Caco-2 (cell line): ENCODE measurements at places on chromosomes 11 and 22.

GRCh38 chr22:38221908-38222796, 20.4 kb downstream of the MAFF start:
- no peak for DNase-seq

- DNase-seq, result no peak
These were observed 160.6 kb downstream of the PGR start for GRCh38 chr11:100969008-100969407.

- no peak for DNase-seq
These were observed 9.0 kb downstream of the PAMR1 start for GRCh38 chr11:35516403-35516802.

DNA sequence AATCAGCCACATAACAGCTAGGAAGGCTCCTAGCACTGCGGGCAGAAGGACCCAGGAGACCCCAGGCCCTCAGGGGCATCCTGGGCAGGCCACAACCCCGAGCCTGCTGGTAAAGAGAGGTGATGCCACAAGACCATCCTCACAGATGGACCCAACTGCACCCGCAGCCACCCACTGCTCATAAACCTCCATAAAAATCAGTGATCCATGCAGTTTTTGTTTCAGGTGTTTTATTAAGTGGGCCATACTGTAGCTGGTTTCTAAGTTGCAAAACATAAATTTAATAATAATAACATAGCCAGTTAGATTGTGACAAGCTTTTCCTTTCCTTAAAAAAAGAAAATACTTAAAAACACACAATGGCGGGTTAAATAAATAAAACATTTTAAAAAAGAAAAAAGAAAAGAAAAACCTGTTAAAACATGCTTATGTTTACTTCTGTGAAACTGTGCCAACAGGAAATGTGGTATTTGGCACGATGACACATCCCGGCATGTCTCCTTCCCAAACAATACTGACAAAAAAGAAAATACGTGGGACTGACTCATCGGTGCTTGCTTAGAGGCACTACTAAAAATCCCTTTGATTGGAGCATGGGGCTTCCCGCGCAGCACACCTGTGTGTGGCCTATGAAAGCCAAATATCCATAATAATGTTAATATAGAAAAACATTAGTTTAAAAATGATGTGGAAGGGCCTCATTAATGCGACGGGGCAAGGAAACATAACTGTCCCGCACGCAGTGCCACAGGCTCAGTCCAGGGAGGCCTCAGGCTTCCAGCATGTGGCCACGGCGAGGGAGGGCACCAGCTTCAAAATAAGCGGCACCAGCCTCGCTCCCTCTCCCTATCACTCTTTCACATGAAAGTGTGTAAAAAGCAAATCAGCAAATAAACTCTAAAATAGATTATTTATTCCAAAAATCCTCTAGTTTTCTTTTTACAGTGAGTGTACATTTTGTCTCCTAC, 47.5 kb upstream of the SCUBE2 start:
- no peak for DNase-seq

GRCh38 chr11:126578021-126578420, 222.5 kb downstream of the ST3GAL4 start:
- DNase-seq, result no peak

DNA sequence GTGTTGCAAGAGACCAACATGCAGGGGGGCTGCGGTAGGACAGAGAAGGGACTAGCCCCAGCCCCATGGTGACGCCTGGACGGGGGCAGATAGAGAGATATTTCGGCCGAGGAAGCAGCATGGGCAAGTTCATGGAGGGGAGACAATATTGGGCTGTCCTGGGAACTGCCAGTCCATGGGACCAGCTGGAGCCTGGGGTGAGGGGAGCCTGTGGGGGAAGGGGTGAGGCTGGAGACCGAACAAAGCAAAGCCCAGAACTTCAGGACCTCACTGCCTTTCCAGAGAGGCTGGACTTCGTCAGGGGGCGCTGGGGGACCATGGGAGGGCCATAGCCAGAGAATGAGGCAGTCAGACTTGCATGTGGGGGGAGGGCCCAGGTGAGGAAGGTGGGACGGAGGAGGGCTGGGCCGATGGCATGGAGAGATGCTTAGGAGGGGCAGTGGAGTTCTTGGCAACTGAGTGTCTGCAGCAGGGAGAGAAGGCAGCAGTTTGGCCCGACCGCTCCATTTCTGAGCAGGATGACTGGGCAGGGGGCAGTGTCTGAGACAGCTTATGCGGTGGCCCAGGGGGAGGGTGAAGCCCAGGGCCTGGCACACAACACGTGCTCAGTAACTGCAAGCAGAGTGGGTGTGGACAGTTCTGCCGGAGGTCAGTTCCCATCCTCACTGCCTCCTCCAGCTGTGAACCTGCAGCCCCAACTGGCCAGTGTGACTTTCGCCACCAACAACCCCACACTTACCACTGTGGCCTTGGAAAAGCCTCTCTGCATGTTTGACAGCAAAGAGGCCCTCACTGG, 712 bp downstream of the UPK3A start:
- DNase-seq, result peak; percentile 55

GRCh38 chr11:83918476-83918875, 632.3 kb upstream of the CCDC90B start:
- no peak for DNase-seq

- DNase-seq, result no peak
These were observed 63.8 kb upstream of the CLMP start for GRCh38 chr11:123258877-123259276.

DNA sequence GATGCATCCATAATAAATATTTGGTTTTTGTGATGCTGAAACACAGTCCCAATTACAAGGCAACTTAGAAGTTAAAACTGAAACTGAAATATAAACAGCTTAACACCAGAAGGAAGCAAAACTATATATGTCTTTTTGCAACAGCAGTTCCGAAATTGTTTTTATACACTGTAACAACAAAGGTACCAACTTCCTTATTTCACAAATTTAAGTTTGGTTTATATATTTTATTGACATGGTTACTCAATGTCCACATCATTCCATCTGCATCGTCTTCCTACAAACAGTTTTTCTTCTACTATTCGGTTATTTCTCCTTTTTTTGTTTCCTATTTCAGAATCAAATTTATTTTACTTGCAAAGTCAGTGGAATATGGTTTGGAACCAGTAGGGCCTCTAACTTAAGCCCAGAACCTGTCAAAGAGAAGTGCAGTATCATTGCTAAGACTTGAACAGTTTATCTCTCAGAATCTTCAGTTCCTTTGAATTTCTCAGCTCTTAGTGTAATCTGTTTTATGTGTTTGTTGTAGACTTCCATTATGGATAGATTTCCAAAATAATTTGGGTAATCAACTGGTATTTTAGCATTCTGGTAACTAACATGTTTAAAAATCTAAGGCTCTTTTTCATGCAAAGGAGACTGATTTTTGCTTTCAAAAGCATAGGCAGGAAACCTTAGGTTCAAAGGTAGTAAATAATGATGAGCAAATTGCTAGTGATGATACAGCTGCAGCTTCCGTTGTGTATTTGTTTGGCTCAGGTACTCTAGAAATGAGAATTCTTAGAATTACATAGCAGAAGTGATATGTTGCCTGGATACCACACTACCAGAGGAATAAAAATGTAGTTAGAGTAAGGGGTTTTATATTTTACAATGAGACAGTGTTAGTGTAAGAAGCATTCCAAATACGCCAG, 8.2 kb upstream of the HSPA8 start:
- DNase-seq, result no peak

DNA sequence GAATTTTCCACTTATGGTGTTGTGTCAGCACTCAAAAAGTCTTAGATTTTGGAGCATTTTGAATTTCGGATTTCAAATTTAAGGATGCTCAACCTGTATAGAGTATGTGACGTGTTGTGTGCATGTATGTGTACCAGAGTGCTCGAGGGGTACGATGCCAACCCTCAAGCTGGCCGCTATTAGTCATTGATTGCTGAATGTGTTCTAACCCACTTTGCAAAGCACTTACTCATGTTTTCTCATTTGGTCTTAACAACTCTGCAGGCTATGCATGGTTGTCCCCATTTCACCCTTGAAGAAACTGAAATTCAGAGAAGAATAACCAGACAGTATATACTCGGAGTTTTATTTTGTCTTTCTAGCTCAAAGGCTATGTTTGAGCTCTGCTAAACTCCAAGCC, 196.4 kb upstream of the TENM4 start:
- DNase-seq, result no peak

GRCh38 chr11:57275582-57275981, 38.5 kb upstream of the APLNR start:
- no peak for DNase-seq

GRCh38 chr22:36258701-36259614, 6.0 kb downstream of the APOL1 start:
- no peak for DNase-seq

GRCh38 chr22:27220339-27220738, 563.0 kb downstream of the MIAT start:
- DNase-seq, result no peak

DNA sequence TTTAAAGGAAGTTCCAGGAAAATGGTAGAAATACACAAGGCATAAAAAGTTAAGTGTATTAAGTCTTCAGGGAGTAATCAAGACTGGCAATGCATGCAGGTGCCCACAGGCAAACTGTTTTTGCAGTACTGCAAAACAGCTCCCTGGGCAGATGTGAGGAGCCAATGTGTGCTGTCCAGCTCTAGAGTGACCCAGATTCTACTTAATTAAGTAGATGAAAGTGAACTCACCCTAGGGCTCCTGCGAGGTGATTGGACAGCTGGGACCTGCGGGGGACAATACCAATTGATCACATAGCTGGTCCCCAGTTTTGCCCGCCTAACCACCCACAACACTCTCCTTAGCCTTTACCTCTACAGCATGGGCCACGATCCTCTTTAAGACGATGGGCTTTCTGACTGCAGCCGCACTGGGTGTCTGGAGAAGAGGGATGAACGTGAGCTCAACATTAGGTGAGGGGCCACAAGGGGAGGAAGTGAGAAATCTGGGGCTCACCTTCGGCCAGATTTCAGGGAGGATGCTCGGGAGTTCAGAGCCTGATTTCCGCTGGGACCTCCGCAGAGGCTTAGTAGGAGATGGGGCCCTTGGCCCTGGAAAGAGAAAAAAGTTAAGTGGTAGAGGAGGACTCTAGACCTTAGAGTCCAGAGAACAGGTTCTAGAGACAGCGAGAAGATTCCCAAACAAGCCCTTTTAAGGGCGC, 556 bp downstream of the CDCA5 start:
- DNase-seq, result no peak

DNA sequence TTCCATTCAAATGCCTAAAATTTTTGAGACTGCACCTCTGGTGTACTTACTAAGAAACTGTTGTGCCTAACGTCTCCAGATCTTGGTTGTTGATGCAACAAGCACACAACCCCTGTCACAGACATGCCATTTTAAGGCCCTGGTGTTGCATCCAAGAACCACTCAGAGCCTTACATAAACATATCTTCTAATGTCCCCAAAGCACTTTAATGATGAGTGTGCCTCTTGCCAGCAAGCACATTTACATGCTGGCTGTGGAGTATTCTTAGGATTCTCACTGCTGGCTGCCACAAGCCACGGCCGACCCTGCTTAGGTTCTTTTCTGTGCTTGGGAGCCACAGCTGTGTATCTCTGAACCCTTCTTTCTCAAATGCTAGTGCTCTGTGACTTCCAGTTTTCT, 201.4 kb downstream of the ADAMTS15 start:
- DNase-seq, result no peak

DNA sequence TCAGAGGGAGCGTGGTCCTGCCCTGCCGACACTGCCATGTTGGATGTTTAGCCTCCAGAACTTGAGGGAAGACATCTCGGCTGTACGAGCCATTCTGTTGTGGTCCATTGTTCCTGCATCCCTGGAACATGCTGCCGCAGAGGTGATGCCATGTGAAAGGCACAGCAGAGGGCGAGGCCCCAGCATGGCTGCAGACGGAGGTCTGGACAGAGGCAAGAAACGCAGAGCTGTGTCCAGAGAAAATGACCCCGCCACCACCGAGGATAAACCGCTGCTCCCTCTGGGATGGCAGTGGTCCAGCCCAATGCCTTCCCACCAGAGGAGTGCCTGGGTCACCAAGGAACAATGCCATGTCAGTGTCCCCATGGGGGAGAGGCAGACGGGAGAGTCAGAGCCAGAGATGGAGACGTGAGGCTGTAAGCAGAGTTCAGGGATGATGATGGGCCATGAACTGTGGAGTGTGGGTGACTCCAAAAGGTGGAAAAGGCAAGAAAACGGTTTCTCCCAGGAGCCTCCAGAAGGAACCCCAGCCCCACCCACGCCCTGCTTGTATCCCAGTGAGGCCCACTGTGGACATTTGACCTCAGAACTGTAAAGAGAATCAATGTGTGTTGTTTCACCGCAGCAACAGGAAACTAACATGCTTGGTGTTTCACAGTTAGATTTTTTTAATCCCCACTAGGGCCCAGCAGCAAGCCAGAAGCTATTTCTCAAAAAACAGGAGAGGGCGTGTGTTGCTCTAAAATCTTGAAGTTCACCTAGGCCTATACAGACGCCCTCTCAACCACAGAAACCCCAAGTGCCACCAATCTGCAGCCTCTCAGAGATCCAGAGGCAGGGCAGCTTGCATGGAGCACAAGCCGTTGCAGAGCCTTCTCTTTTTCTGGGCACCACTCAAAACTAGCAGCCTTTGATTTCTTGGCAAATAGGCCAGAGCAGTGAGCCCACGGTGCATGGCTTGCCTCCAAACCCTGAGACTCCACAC, 1422.9 kb downstream of the TBC1D22A start:
- no peak for DNase-seq

DNA sequence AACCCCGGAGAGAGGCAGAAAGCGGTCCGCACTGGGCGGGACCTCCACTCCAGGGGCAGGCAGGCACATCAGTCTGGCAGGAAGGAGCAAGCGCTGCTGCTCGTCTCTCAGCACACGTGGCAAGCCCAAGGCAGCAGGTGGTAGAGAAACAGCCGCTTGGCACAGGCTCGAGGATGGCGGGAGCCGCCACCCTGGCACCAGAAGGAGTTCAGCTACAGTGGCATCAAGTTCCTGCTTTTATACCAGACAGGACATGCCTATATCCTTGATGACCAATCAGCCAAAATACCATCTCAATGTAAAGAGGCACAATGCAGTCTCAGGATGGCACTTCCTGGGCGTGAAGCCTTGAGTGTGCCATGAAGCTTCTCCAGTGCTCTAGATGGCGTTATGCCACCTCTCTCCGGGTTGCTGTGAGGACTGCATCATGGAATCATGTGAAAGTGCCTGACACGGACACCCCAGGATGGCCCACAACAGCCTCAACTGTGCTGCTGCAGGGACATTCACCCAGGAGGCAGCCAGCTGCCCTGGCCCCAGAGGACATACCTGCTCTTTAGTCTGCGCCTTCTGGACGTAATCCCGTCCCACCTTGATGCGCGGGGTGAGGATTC, 64.8 kb downstream of the APOL1 start:
- DNase-seq, result no peak

DNA sequence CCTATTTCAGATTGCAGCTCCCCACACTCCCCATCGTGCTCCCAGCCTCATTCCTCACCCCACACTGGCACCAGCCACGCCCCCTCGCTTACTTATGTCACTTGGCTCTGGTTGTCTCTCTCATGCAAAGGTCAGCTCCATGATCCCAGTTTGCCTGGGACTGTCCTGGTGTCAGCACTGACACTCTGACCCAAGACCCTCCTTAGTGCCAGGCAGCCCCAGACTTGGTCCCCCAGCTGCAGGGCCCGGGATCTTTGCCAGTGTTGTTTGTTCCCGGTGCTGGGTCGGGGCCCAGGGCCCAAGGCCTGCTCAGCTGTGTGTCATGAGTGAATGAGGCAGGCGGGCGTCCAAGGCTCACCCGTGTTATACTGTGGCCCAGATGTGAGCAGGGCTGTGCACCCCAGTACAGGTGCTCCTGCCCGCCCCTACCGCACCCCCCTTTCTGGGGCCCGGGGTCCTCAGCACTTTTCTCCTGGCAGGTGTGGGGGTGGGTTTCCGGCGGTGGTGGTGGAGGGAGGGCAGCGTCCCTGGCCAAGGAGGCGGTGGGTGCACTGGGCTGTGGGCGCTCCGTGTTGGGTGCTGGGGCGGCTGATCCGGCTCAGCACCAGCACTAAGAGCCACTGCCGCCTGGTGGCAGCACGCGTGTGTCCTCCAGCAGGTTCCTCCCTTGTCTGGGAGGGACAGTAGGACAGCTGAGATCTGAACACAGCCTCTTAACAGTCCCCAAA, 19.5 kb downstream of the IL17REL start:
- DNase-seq, result peak; percentile 44
